ENCODE measurements at places on chromosomes 6 and 20. TPM values are rescaled to one million over a fixed set of nuclear protein-coding genes. Genes with fewer than 3 reads are reported as not detected.

DNA sequence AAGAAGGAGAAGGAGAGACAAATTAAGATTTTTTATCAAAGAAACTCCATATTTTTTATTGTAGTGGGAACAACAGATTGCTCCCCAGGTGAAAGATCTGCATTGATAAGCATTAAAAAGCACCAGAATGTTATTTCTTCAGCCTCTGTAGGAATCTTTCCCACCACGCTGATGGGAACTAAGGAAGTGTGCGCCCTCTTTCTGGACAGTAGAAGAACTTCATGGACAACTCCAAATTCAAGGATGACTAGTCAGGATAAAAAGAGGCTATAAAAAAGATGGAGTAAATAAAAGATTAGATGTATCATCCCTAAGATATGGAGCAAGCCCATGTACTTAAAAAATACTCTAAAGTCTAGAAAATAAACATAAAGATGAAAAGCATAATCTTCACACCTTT lies 45.8 kb upstream of the PAK5 start:
- no peak for DNase-seq

DNA sequence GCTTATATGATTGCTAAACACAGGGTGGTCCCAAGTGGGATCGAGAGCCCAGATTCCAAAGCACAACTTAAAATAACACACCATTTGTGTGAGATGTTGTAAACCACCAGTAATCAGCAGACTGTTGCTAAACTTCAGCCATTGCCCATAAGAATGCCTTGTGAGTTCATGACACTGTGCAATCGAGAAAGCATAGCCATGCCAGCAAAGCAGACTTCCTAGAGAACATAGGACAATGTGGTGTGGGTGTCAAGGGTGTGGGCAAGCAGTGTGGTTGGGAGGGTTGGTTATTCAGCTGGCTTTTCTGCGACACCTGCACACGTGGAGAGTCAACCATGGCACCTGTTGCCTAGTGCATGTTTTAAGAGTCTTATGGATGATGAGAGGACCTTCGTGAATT lies 16.1 kb upstream of the CALHM6 start:
- no peak for DNase-seq

Gene ZMYND8
- total RNA-seq = 20.8 TPM

DNA sequence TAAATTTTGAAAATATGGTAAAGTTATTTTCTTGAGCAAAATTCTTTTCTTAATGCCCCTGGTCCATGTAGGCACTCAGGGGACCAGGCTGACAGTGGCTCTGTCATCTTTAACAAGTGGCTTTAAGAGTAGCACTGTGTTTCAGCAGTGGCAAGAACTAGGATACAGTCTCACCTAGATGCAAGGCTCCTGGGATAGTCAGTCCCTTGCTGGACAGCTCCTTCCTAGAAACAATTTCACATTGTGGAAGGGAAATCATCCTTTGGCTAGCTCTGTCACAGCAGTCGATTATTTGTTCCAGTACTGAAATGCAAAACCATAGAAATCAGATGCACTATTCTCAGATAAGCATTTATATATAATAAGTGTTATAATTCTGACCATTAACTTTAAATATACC lies 175.4 kb upstream of the KCNQ5 start:
- no peak for DNase-seq

Gene HLA-A
- 832 TPM for total RNA-seq

Gene CCM2L
- not detected for total RNA-seq

Gene PNPLA1
- not detected for total RNA-seq

Gene NR2E1
- not detected for total RNA-seq

- no peak for DNase-seq
These were observed 109.1 kb downstream of the C6orf58 start for GRCh38 chr6:127686084-127686483.

Gene SLA2
- not detected for total RNA-seq

Gene C6orf15
- 0.62 TPM for total RNA-seq

Gene STMN3
- 41.1 TPM for total RNA-seq

DNA sequence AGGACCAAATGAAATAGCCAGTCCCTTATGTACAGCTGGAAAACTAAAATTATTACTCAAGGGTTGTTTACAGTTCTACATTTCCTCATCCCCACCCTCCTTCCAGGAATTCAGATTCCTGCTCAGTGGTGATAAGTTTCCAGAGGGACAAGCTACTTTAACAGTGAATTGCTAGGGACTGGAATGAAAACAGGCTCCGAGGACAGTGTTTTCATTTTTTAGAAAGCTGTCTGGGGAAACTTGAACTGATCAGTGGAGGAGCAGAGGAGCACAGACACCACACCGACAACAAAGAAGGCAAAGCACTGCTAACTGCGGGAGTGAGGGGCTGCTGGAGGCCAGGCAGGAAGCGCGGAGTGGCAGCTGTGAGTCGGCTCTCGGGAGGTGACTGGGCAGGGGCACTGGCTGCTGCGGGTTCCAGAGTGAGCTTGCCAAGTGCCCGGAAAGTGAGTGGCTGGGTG lies 322.2 kb downstream of the ESR1 start:
- no peak for DNase-seq

Gene ILRUN
- 39.8 TPM for total RNA-seq

DNA sequence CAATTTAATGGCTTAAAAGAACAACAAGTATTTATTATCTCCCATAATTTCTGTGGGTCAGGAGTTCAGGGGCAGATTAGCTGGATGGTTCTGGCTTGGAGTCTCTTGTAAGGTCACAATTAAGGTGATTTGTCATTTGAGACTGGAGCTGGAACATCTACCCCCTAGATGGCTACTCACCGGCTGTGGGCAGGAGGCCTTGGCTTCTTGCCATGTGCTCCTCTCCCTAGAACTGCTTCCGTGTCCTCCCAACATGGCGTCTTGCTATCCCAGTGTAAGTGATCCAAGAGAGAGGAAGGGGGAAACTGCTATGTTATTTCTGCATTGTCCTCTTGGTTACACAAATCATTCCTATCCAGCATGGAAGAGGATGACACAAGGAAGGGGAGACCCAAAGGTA lies 210.2 kb upstream of the ECI2 start:
- no peak for DNase-seq

- DNase-seq = no peak
These were observed 81.9 kb upstream of the CEP162 start for GRCh38 chr6:84309336-84309735.

Gene TRIM15
- not detected for total RNA-seq

GRCh38 chr20:47468290-47469050 lies 33.2 kb upstream of the NCOA3 start:
- DNase-seq = no peak

- DNase-seq = peak; percentile 59
These were observed at the start of gene C6orf118 for GRCh38 chr6:165308926-165309731. Gene C6orf118 (minus strand): TSS chr6:165309605. CDS start chr6:165309586, 19 bp downstream.

- DNase-seq = no peak
These were observed 6.3 kb upstream of the PAX1 start for GRCh38 chr20:21699216-21699508.

Gene TFAP2D
- total RNA-seq = not detected

GRCh38 chr6:160662429-160662828 lies 1.6 kb downstream of the LPA start:
- DNase-seq = no peak

Gene FAM184A
- 4.0 TPM for total RNA-seq

DNA sequence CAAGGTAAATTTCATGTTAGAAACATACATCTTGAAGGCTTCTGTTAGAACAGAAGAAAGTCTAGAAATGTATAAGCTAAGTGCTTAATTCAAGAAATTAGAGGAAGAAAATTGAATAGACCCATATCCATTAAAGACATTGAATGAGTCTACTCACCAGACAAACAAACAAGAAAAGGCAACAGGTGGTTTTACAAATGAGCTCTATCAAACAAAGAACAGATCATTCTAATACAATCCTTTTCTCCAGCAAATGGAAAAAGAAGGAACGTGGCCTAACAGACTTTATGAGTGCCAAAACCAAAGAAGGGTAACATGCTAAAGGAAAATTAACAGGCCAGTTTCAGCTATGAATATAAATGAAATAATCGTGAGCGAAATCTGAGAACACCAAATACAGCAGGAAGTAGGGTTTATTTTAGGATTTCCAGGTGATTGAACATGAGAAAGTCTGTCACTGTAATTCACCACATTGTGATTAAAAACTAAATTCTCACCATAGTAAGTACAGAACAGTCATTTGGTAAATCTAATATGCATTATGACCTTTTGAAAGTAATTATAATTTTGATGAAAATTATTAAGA lies 22.6 kb downstream of the MTHFD1L start:
- no peak for DNase-seq

DNA sequence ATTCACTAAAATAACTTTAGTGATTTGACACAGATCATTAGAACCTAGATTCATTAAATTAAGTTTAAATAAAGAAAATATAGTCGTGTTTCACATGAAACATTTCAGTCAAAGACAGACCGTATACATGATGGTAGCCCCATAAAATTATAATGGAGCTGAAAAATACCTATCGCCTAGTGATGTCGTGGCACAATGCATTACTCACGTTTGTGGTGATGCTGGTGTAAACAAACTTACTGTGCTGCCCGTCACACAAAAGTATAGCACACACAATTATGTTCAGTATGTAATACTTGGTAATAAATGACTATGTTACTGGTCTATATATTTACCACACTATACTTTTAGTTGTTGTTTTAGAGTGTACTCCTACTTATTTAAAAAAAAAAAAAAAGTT lies 17.3 kb downstream of the DST start:
- DNase-seq = no peak

DNA sequence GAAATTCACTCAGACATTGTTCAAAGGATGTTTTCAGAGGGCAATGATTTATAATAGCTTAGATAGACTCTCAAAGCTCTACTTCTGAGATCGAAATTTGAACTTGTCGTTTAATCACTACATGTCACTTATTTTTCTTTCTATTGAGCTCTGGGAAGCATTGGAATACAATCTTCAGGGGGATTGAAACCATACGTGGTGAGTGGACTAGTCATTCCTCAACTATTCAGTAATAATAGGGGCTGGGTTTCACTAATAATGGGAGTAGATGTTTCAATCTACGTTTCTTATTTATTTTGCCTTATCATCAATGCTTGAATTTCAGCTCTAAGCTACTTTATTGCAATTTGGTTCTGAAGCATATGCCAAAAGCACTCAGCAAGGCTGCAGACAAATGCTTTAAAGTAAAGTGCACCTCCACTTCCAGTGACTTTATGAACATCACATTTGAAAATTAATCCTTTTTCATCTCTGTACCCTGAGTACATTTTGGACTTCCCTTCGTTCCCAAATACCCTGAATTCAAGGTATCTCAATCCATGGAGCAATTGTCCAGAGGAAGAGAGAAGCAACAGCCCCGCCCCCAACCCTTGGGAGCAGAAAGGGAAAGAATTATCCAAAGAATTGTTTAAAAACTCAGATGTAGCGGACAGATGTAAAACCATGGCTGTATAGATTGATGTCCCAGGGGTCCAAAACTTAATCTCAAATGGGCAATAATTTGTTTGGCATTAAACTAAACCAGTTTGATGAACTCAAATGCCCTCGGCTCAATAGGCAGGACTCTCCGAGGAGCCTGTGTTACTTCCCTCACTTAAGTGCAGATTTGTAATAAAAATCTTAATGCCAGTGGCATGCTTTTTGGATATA lies 68.1 kb downstream of the HFE start:
- DNase-seq = no peak

Gene BIRC7
- 19.2 TPM for total RNA-seq

- DNase-seq = no peak
These were observed 193.9 kb upstream of the MOCS1 start for GRCh38 chr6:40128127-40128526.

Gene ZNF512B
- 10.8 TPM for total RNA-seq

- no peak for DNase-seq
These were observed 10.1 kb upstream of the SSR1 start for GRCh38 chr6:7323074-7323473.

- DNase-seq = no peak
These were observed 20.4 kb downstream of the ZNF184 start for GRCh38 chr6:27452496-27452897.

DNA sequence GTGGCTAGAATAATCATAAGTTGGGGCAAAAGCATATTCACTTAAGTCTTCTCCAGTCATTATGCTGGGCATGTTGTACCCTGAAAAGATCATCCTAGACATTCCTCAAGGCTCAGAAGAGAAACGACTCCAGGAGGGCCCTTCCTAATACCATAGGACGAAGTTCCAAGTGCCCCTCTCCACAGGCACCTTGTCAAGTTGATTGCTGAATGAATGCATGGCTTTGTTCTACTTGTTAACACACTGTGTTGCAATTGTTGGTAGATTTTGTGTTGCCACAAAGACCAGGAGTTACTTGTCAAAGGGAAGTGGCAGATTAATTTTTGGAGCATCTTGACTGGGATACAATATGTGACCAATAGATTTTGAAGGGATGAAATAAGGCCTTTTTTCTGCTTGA lies 194.3 kb upstream of the SMLR1 start:
- no peak for DNase-seq

DNA sequence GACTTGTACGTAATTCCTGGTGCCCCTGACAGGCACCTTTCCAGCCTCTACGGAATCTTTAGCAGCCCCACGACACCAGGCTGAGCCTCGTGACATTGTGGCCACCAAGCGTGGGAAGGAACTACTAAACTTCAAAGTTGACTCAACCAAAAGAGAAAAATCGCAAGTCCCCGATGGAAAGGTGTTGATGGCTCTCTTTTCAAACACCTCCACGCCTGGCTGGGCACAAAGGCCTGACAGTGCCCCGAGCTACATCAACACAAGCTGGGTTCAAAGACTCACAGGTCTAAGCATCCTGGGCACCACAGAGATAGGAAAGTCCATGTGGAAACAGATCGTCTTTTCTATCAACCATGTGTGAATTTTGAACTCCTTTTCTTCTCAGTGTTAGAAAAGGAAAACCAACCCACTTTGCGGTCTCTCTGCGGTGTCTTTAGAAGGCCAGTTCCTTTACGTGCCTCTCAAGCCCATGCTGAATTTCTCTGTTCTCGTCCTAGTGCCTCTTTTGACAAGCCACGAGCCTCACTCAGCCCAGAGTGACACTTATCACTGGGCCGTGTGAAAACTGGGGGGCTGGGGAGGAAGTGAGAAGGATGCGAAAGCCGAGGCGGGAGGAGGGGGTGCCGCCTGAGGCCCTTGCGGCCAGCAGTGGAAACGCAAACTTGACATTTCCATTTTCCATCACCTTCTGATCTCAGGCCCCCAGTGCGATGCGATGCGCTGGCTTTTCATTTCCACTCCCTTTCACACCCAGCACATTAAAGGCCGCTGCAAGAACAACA lies 59.4 kb downstream of the GFOD1 start:
- no peak for DNase-seq

DNA sequence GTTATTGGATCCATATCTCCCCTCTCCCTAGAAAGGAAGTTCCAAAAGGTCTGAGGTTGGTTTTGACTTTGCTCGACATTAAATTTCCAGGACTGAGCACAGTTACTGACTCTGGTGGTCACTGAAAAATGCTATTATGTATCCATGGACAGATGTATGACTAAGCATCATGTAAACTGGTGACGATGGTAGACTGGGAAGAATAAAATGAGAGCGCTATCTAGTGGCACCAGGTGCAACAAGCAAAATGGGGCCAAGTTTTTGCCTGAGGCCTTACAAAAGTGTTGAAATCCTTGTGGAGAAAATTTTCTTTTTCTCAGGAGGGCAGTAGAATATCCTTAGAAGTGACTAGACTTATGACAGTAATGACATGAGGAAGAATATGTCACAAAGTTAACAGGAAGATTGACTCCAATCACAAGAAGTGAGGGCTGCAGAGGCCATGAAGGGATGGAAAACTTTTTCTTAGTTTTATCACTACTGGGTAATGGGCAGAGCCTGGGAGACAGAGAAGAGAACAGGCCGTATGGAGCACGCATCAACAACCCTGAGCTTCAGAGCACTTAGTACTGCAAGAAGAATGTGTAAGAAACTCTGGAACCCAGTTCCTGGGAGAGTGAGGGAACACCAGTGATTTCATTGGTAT lies 88.9 kb upstream of the ELOVL5 start:
- DNase-seq = peak; percentile 29

Gene SEL1L2
- not detected for total RNA-seq

GRCh38 chr20:4763261-4763660 lies 41.6 kb downstream of the PRND start:
- DNase-seq = no peak
